Ammon's horn (tissue), 1 donor: ENCODE measurements at places on chromosomes 2 and 18.
A peak's percentile ranks its signal among the peaks of the same experiment; 100 is the strongest.

DNA sequence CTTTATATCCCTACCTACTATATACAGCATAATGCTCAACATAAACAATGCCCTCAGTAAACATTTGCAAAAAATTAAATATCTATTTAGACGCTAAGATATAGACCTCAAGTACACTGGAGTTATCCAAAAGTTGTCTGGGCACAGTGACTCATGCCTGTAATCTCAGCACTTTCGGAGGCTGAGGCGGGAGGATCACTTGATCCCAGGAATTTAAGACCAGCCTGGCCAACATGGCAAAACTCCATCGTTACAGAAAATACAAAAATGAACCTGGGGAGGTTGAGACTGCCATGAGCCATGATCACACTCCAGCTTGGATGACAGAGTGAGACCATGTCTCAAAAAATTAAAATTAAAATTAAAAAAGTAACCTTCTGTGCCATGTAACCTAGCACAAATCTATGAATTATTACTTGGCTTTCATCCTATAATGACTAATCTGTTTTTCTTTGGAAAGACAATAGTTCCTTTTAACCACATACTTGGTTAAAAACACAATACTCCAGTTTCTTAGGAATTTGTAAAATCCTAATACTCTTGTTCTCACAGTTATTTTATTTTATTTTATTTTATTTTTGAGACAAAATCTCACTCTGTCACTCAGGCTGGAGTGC, 6.7 kb upstream of the TNFAIP6 start:
- no peak for DNase-seq

DNA sequence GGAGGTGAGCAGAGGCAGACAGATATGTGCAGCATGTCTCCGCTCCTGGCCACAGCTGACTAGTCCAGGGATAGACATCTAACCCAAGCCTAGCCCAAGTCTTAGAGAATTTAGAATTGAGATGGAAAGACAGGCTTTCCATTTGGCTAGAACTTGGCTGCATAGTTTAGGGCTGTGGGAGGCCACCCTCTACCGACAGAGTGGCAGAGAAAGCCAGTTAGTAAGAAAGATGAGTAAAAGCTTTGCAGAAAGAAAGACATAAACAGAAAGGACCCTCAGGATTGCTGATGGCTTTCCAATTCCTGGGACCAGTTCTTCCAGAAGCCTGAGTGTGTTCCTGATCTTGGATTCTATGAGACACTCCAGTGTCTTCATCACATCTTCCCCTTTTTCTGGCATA, 62.1 kb downstream of the DYM start:
- peak; percentile 48 for DNase-seq

GRCh38 chr2:111624411-111625156, 259.4 kb downstream of the ANAPC1 start:
- DNase-seq, result no peak

- no peak for DNase-seq
Measured at GRCh38 chr2:168593713-168594112, 137.6 kb downstream of the CERS6 start.

DNA sequence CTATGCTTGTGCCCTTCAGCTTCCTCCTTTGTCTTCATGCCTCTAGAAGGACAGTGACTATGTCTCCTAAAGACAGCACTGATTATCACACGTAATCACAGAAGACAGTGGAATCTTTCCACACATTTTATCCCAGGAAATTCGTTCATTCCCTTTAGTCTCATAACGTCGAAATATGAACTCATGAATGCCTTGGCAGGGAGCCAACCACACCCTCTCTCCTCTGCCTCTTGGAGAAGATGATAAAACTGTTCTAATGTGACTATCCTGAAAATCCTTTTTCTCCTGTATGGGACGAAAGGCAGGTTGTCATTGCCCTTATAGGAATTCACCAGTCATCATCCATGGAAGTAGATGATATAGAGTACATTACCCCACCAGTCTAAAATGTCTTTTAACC, 726.6 kb upstream of the FANCL start:
- DNase-seq, result no peak

GRCh38 chr18:11286431-11286830, 137.1 kb upstream of the PIEZO2 start:
- DNase-seq, result no peak

DNA sequence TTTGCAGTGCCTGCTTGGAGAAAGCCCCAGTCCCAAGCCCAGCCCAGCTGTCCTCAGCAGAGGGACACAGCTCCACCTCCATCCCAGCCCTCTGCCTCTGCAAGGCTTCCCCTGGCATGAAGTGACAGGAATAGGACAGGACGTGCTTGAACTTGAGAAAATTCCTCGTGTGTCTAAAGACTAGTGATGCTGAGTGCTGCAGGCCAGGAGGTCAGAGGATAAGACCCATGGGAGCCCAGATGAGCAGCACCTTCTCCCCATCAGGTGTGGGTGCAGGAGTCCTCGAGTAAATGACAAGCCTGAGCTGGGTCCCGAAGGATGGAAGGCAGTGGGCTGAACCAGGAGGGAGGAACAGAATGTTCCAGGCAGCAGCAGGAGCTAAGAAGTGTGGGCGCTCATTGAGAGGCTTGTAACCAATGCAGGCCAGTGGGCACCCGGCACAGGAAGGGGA, 67.8 kb upstream of the UXS1 start:
- DNase-seq, result no peak

GRCh38 chr18:62521593-62521992, 1.2 kb upstream of the ZCCHC2 start:
- DNase-seq, result no peak

DNA sequence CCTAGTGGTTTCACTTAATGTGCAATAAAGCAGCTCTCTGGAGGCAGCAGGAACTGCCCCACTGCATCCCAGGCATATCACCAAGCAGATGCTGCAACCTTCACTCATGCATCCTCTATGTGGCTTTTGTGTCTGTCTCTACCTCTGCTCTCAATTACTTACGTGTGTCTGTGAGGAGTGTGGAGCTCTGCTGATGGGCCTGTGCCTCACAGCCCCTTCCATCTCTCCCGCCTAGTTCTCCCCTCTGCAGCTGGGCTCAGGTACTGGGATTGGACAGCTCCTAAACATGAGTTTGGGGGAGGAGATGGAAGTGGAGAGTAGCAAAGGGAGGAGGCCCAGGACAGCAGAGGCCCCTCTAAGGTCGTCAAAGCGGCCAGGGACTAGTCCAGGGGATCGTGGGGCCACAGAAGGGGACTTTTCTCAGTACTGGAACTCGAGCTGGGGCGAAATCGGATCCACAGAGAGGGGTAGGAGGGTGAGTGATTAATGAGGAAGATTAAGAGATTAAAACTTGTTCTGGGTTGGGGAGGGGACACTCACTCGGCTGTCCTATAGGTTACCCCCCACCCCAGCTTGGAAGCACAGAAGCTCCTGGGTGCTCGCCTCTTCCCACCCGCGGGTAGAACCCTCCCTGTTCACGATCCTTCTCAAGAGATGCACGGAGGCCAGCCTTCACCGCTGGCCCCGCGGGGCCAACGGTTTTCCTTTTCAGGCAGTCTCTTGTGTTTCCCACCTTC, 2.1 kb upstream of the LBX2 start:
- no peak for DNase-seq

- no peak for DNase-seq
Measured at GRCh38 chr2:120709608-120710041, 26.0 kb upstream of the GLI2 start.
